Activated CD4-positive, alpha-beta T cell treated with anti-CD3 and anti-CD28 coated beads, Interleukin-2, amount 10 ng/mL, durations not matched to agents 7 days and 5 days (primary cell): ENCODE measurements at places on chromosomes 3 and 15. TPM values are rescaled to one million over a fixed set of nuclear protein-coding genes. Genes with fewer than 3 reads are reported as not detected.
A peak's percentile ranks its signal among the peaks of the same experiment; 100 is the strongest.

The SUCNR1 gene
- not detected for total RNA-seq

The GPR156 gene
- 0.10 TPM for total RNA-seq

The MYL3 gene
- not detected for total RNA-seq

The GRIP2 gene
- total RNA-seq = 0.45 TPM

The FMN1 gene
- 0.04 TPM for total RNA-seq

DNA sequence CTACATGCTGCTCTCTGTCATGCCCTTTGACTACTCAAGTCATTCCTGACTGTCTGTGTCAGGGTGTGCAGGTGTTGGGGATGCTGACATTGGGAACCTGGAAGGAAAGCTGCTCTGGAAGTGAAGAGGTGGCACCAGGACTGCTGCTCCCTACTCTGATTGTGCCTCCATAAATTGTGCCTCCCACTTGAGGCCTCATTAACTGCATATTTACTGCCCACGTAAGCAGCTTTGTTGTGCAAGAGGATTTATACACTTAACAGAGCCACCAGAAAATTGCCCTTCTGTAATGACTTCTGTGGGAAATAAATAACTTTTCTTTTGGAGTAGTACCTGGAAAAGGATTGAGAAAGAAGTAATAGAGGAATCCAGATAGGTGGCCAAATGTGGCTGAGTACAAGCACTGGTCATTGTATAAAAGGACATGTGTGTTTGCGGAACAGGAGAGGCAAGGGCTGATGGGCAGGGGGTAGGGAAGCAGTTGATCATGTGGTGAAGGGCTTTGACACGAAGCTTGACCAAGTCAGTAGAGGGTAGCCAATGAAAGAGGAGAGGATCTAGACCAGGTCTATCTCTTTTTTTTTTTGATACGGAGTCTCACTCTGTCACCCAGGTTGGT lies 24.8 kb downstream of the IL20RB start:
- no peaks in the 10 kb centered on the region for H3K27me3 ChIP-seq
- H3K27ac ChIP-seq = no peak overlapping the region
- H3K36me3 ChIP-seq = no peaks in the 10 kb centered on the region

GRCh38 chr15:39574427-39574826 lies 6.5 kb upstream of the THBS1 start:
- peaks cover 58% of the 10 kb centered on the region for H3K27me3 ChIP-seq
- no peak overlapping the region for H3K27ac ChIP-seq
- H3K4me3 ChIP-seq = no peak overlapping the region
- H3K4me1 ChIP-seq = no peaks in the 10 kb centered on the region
- no peak for DNase-seq
- no peaks in the 10 kb centered on the region for H3K36me3 ChIP-seq

DNA sequence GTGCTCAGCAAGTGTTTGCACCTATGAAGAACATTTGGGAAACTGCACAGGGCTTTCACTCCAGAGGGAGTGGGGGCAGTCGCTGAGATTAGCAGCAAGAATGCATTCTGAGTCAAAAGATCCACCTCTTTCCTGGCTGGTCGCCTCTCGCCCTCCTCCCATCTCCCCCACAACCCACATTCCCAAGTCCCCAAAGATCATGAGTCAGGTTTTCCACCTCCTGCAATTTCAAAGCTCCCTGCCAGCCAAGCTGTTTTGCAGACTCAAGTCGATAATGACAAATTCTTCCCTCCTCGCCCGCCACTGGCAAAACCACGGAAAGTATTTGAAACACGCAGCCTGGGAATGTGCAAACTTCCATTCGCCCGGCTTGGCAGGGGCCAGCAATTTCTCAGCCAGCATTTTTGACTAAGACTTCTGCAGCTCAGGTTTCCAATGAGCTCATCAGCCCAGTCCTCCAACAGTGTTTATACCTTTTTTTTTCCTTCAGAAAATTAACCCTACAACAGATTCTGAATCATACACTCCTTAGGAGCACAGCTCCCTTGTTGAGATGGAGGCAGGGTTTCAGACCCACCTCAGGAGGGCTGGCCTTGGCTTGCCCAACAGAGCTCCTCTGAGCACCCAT lies 181.4 kb downstream of the SMAD6 start:
- no peak for DNase-seq
- H3K36me3 ChIP-seq = no peaks in the 10 kb centered on the region
- H3K27me3 ChIP-seq = no peaks in the 10 kb centered on the region

GRCh38 chr15:77632534-77633133 lies at the start of gene LINGO1:
Gene LINGO1 (minus strand): TSS chr15:77632912. CDS start chr15:77632315, 597 bp downstream.
- no peak within 1 kb of the TSS for H3K27ac ChIP-seq
- H3K4me3 ChIP-seq = no peak within 1 kb of the TSS
- H3K36me3 ChIP-seq = no peaks in the 10 kb centered on the region
- H3K27me3 ChIP-seq = peaks cover 50% of the 10 kb centered on the region
- DNase-seq = no peak

DNA sequence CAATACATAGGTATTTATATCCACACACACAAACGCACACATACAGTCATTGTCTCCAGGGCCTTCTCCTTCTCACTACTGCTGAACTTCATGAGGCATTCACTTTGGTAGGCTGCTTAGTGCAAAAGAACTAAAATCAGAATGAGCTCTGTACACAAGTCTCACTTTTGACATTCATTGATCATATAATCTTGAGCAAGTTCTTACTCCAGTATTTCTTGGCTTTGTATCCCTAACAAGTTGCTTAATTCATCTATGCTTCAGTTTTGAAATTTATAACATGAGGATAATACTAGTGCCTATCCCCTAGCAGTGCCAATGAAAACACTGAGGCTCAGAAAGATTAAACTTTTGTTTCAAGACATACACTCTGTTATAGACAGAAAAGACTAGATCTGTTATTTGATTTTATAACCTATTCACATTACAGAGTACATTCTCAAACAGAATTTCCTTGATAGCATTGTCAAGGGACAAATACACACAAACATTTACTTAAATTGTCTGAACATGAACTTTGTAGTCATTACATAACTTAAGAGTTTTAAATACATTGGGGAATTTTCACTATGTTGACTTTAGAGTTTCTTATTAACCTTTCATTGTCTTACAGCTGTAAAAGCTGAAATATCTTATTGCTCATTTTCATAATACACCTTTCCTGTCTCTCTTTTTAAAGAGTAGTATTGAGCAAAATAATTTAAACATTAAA lies 55.0 kb upstream of the SI start:
- H3K27me3 ChIP-seq = no peaks in the 10 kb centered on the region
- no peak for DNase-seq
- H3K4me1 ChIP-seq = no peaks in the 10 kb centered on the region
- no peak overlapping the region for H3K27ac ChIP-seq
- no peak overlapping the region for H3K4me3 ChIP-seq
- H3K36me3 ChIP-seq = no peaks in the 10 kb centered on the region

DNA sequence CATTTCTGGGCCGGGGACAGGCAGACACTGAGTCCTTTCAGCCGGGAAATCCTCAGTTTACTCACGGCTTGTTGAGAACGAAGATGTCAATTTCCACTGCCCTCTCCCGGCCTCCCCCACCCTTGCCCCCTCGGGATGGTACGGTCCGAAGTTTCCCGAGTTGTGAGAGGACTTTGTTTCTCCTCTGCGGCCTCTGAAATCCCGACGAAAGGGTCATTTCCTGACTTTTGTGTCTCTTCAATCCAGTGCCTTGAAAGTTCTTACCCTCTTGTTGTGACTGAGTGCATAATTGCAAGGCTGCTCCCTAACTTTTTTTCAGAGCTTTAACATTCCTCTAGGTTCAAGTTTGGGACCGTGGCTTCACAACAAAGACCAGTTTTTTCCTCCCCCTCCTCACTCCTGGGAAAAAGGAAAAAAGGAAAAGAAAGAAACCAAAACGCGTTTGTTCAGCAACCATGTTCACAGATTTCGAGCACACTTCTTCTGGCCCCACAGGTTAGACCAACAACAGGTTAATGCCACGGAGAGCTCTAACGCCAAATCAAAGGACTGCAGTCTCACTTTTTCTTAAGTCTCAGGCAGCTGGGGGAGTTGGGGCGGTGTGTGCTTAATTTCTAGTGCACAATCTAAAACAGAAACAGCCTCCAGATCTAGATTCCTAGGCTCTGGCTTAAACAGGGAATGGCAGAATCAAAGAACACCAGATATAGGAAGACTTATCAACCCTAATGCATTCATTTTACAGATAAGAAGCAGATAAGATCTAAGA lies 138.9 kb downstream of the TMCO5A start:
- peaks cover 73% of the 10 kb centered on the region for H3K27me3 ChIP-seq
- peak overlapping the region; percentile 17 for H3K4me3 ChIP-seq
- peaks cover 17% of the 10 kb centered on the region for H3K4me1 ChIP-seq

GRCh38 chr15:80350941-80351610 lies 53.1 kb upstream of the ARNT2 start:
- no peaks in the 10 kb centered on the region for H3K36me3 ChIP-seq
- no peak overlapping the region for H3K4me3 ChIP-seq
- H3K4me1 ChIP-seq = no peaks in the 10 kb centered on the region
- no peak overlapping the region for H3K27ac ChIP-seq

DNA sequence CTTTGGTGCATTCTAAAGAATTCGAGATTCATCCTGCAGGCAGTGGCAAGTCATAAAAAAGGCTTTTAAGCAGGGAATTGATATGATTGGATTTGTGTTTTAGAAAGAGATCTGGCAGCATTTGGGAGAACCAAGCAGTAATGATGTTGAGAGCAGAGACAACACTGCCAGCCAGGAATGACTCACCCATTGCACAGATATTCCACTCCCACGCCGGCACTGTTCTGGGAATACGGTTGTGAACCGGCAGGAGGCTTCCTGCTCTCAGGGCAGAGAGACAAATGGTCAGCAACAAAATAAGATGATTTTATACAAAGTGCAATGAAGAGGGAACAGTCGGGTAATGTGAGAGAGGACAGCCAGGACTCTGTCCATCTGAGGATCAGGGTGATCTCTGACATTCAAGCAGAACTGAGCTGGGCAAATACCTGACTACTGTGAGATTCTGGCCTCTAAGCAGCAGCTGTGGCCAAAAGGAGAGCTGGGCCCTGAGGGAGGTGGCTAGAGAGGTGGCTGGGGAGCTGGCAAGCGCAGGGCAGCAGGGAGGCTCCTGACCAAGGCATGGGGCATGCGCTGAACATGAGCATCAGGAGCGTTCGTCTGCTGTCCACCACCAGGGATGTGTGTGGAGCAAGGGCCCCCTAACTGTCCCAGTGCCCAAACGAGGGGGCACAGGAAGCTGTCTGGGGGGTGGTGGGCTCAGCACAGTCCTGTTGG lies 56.1 kb upstream of the PLXNA1 start:
- H3K4me1 ChIP-seq = peaks cover 12% of the 10 kb centered on the region
- H3K27ac ChIP-seq = no peak overlapping the region
- H3K27me3 ChIP-seq = no peaks in the 10 kb centered on the region
- no peak for DNase-seq

DNA sequence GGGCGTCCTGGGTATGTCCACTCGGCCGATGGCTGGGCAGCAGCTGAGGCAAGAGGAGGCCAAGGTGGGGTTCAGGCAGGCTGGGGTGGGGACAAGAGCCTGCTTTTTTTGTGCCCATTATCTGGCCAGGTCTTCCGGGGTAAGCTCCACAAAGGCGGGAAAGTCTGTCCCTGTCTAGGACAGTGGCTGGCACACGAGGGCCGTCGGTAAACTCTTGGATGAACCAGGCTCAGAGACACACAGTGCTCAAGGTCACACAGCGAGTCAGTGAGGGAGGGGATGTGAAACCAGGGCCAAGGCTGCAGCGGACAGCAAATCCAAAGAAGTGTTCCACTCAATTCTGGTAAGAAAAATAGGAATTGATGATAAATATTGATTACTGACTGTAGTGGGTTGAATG lies 2.9 kb downstream of the DNAJB8 start:
- H3K4me3 ChIP-seq = no peak overlapping the region
- DNase-seq = no peak
- H3K36me3 ChIP-seq = no peaks in the 10 kb centered on the region
- H3K4me1 ChIP-seq = peaks cover 12% of the 10 kb centered on the region
- no peak overlapping the region for H3K27ac ChIP-seq

GRCh38 chr3:71514621-71515020 lies 68.9 kb downstream of the FOXP1 start:
- H3K4me1 ChIP-seq = peaks cover 18% of the 10 kb centered on the region
- H3K36me3 ChIP-seq = peaks cover 2% of the 10 kb centered on the region
- H3K27ac ChIP-seq = no peak overlapping the region
- no peaks in the 10 kb centered on the region for H3K27me3 ChIP-seq
- H3K4me3 ChIP-seq = no peak overlapping the region
- DNase-seq = no peak

GRCh38 chr15:39282663-39283208 lies 298.1 kb upstream of the THBS1 start:
- H3K4me3 ChIP-seq = no peak overlapping the region
- H3K36me3 ChIP-seq = no peaks in the 10 kb centered on the region
- DNase-seq = no peak
- H3K4me1 ChIP-seq = no peaks in the 10 kb centered on the region

DNA sequence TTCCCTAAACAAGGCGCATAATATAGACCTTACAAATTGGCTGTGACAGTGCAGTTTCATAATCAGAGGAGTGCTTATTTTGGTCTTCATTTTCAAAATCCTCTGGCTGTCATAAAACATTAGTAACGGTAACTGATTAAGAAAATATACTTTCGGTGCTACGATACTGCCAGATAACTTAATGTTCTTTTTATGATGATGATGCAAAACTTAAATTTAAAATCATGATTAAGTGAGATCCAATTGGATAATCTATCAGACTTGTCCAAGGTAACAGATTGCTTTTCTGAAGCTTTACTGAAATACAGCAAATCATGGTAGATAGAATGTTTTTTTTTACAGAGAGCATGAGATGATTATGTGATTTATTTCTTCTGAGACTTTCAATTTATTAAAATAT lies 364.2 kb upstream of the CNTN3 start:
- no peaks in the 10 kb centered on the region for H3K4me1 ChIP-seq
- no peak overlapping the region for H3K27ac ChIP-seq
- no peaks in the 10 kb centered on the region for H3K27me3 ChIP-seq
- H3K36me3 ChIP-seq = no peaks in the 10 kb centered on the region
- no peak overlapping the region for H3K4me3 ChIP-seq

GRCh38 chr3:72969766-72970165 lies 26.8 kb upstream of the PPP4R2 start:
- no peak for DNase-seq
- no peak overlapping the region for H3K4me3 ChIP-seq
- H3K27ac ChIP-seq = no peak overlapping the region
- no peaks in the 10 kb centered on the region for H3K27me3 ChIP-seq
- peaks cover 7% of the 10 kb centered on the region for H3K36me3 ChIP-seq
- peaks cover 26% of the 10 kb centered on the region for H3K4me1 ChIP-seq

DNA sequence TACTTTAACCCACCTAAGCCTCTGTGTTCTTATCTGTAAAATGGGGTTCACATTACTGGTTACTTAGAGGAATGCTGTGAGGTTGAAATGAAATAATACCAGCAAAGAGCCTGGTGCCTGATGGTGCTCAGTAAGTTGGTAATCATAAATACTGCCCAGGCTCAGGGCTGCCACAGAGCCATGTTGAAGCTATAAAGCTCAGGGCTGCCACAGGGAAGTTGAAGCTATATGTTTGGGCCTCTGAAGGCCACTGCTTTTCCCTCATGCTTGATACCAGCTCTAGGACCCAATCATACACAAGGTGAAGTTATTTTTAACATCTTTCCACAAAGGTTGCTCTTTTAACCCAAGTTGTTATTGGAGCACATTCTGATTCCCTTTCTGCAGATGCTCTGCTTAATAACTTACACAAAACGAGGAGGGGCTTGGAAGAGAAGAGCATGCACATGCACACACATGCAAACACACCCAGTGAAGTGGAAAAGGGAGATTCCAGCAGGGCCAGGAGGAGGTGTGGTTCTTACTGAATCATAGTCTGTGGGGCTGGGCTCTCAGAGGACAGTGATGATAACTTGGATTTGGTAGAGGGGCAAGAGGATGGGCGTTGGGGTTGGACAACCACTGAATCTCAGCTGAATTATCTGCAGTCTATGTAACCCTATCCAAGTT lies 17.4 kb downstream of the PARP14 start:
- no peak for DNase-seq
- peak overlapping the region; percentile 21 for H3K27ac ChIP-seq
- H3K27me3 ChIP-seq = no peaks in the 10 kb centered on the region
- H3K4me1 ChIP-seq = peaks cover 13% of the 10 kb centered on the region

GRCh38 chr15:92714077-92714476 lies 58.5 kb upstream of the FAM174B start:
- H3K27me3 ChIP-seq = peaks cover 33% of the 10 kb centered on the region
- no peak for DNase-seq
- peaks cover 10% of the 10 kb centered on the region for H3K4me1 ChIP-seq
- no peak overlapping the region for H3K27ac ChIP-seq
